ENCODE measurements at places on chromosomes 11 and 22.
A peak's percentile ranks its signal among the peaks of the same experiment; 100 is the strongest.

DNA sequence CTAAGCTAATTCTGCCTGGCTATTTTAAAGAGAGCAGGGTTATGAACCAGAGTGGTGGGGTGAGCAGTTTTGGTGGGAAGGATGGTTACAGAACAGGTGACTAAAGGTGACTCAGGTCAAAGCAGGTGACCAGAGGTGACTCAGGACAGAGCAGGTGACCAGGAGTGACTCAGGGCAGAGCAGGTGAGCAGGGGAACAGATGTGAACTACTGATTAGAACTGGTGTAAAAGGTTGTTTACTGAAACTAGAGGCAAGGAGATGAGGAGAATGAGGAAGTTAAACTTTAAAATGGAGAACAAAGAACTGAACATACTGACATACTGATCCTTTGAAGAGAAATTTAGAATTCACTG lies 15.4 kb upstream of the HYLS1 start:
- DNase-seq: no peak

- no peak for DNase-seq
Observed at GRCh38 chr22:29559853-29560252, 6.3 kb upstream of the THOC5 start.

GRCh38 chr11:67382276-67383136 lies 9.1 kb upstream of the CLCF1 start:
- DNase-seq: no peak

DNA sequence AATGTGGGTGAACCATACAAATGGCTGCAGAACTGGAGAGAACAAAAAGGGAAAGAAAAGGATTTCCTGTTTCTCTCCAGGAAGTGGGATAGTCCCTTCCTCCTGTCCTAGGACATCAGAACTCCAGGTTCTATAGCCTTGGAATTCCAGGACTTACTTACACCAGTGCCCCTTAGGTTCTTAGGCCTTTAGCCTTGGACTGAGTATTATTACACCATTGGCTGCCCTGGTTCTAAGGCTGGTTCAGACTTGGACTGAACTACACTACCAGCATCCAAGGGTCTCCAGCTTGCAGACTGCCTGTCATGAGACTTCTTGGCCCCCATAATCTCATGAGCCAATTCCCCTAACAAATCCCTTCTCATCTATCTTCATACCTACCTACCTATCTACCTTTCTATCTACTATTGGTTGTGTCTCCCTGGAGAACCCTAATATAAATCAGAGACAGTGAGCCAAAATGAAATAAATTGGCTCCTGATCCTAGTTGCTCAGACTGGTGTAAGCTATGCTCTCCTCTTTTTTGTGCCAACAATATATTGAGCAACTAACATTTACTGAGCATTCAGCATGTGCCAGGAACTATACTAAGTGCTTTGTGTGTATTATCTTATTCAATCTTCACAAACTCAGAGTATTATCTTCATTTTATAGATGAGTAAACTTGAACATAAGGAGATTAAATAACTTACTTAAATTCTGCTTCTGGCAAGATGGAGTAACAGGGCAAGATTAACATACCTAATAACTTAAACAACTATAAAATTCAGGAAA lies 303.7 kb downstream of the TTC28 start:
- no peak for DNase-seq

DNA sequence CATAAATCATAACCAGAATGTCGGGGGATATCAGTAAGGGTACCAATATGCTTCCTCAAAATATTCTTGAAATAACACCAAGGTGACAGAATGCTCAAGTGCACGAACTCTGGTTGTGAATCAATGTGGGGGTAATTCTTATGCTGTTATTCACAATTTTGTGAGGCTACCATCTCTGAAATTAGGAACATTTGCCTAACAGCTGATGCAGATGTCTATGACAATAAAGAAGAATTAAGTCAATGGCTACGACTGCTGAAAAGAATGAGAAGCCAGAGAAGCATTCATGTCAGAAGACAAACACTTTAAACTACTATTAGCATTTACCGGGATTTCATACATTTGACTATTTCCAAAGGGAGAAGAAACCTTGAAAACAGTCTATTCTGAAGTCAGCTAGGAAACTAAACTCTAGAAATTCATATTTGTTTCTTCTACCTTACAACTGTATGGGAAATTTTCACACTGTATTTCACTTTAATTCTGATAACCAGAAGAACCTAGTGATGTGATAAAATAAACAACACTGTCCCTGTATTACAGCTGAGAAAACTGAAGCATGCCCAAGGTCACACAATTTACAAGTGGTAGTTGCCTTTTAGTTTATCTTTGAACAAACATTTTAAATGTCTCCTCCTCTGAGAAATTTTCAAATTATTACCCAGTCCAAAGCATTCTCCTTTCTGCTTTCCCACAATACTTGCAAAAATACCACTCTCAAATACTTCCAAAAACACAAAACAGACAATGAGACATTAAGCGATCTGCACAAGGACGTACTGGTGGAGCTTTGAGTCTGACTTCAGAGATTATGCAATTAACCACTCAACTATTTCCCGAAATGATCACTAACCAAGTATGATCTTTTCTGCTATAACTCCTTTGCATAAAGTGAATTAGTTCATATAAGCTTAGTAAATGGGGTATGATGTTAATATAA lies 18.0 kb upstream of the ARHGAP32 start:
- no peak for DNase-seq

GRCh38 chr11:130510407-130511006 lies 62.1 kb downstream of the ADAMTS15 start:
- no peak for DNase-seq

GRCh38 chr11:3177931-3178330 lies 12.8 kb upstream of the OSBPL5 start:
- no peak for DNase-seq

- peak; percentile 11 for DNase-seq
Observed at GRCh38 chr11:125315079-125315740, 150.7 kb downstream of the PKNOX2 start.

DNA sequence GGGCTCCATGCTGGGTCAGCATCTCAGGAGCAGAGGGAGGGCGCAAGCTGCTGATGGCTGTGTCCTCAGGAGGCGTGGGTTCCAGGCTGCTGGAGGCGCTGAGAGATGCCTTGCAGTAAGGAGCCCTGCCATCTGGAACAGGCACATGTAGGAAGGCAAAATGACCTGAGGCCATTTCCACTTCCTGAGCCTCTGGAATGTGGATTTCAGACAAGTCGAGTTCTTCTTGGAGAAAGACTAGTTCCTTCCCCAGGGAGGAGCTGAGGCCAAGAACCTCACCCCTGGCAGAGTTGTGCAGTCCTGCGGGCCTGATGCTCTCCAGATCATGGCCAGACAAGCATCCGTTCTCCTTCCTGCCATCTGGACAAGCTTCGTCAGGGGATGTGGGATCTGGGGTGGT lies 19.3 kb downstream of the HPS4 start:
- no peak for DNase-seq
